ENCODE measurements at places on chromosomes 3 and 15.

GRCh38 chr3:29463304-29463703 lies 182.4 kb downstream of the RBMS3 start:
- DNase-seq: no peak

GRCh38 chr15:94265009-94265408 lies 33.6 kb downstream of the MCTP2 start:
- no peak for DNase-seq

DNA sequence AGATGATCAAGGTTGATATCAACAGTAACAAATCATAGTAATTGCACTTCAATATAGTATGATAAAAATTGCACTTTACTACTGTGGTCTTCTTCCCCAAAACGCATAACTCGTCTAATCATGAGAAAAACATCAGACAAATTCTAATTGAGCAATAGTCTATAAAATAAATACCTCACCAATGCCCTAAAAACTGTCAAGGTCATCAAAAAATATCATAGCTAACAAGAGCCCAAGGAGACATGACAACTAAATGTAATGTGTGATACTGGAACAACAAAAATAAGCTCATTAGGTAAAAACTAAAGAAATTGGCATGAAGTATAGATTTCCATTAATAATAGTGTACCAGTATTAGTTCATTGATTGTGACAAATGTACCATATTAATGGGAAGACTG lies 85.6 kb upstream of the LRRC3B start:
- no peak for DNase-seq

- peak; percentile 89 for DNase-seq
These were observed 5.0 kb downstream of the GATA2 start for GRCh38 chr3:128487813-128488635.

GRCh38 chr3:171970301-171970788 lies 69.0 kb upstream of the FNDC3B start:
- no peak for DNase-seq

DNA sequence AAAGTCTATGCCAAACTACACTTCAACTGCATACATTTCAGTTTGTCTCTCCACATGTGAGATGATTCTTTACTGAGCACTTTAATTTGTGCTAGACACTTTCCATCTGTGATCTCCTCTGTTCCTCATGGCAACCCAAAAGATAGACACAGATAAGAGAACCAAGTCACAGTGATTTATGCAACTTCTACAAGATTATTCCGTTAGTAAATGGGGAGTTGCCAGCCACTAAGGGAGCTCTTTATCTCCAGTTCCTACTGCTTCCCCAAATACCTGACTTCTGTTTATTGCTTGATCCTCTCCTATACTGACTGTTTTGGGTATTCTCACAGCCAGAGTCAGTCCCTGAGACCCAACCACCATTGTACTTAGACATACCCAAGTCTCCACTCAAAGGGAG lies 24.1 kb upstream of the AKAP13 start:
- no peak for DNase-seq

GRCh38 chr15:79922512-79923078 lies 25.8 kb upstream of the MTHFS start:
- peak; percentile 0 for DNase-seq

DNA sequence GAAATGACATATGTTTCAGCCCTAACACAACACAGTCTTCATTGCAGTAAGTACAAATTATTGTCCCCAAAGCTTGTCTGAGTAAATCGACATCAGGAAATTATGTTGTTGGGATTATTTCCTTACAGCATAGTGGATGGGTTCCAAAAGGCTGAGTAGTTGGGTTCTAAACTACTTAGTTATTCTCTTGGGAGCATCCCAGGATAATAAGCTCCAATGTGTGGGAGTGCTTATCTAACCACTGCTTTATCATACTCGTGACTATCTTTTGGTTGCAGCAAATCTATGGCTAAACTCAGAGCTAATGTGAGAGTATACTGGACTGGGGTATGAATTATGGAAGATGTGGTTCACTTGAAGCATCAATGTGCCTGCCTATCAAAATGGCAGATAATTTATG lies 128.5 kb downstream of the RBMS3 start:
- DNase-seq: no peak

GRCh38 chr3:191087391-191087790 lies 111.7 kb upstream of the OSTN start:
- DNase-seq: no peak

GRCh38 chr3:195270817-195271409 lies at the start of gene XXYLT1:
XXYLT1 (minus strand) TSS chr3:195271159; CDS start chr3:195271058, 101 bp downstream.
- DNase-seq: peak; percentile 92

- no peak for DNase-seq
These were observed 156.8 kb upstream of the UBE2E1 start for GRCh38 chr3:23648996-23649395.

- DNase-seq: no peak
These were observed 56.6 kb downstream of the MESD start for GRCh38 chr15:80932989-80933388.

GRCh38 chr3:127441764-127442163 lies 148.8 kb downstream of the TPRA1 start:
- DNase-seq: no peak

DNA sequence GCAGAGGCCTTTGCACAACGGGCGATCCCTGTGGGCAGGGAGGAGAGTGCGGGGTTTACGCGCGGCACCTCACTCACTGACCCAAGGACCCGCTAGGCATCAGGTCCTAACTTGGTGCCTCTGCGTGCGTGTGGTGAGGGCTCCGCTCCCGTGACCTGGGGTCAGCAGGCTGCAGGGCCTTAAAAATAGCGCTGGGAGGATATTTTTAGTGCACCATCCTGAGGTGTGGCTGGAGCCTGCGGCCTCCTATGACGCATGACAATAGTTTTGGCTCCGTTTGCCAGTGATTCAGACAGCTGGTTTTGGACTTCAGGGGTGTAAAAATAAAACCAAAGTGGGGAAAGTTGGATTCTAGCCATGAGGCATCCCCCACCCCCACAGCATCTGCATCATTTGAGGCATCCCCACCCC lies 139.0 kb downstream of the FAM43A start:
- no peak for DNase-seq

- DNase-seq: no peak
These were observed 93.5 kb downstream of the WDR72 start for GRCh38 chr15:53665930-53666329.

DNA sequence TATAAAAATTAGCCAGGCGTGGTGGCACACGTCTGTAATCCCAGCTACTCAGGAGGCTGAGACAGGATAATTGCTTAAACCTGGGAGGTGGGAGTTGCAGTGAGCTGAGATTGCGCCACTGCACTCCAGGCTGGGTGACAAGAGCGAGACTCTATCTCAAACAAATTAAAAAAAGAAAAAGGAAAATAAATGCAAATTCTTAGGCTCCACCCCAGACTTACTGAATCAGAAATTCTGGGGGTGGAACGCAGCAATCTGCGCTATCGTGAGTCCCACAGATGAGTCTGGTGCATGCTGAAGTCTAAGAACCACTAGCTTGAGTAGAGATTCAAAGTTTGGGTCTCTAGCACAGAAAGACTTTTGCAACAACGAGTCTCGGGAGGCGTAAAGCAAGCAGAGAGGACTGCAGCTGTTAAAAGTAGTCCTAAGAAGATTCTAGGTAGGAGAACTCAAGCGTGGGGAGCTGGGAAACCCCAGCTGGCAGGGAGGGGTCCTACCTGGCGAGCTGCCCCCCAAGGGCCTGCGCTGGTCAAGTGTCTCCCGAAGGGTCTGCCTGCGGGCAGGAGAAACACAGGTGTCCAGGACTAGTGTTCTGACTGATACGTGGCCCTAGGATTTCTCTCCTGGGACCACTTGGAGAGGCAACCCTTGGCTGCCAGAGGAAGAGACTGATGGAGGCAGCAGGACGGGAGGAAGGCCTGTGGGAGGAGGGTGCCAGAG lies 21.9 kb downstream of the CEP19 start:
- DNase-seq: no peak

DNA sequence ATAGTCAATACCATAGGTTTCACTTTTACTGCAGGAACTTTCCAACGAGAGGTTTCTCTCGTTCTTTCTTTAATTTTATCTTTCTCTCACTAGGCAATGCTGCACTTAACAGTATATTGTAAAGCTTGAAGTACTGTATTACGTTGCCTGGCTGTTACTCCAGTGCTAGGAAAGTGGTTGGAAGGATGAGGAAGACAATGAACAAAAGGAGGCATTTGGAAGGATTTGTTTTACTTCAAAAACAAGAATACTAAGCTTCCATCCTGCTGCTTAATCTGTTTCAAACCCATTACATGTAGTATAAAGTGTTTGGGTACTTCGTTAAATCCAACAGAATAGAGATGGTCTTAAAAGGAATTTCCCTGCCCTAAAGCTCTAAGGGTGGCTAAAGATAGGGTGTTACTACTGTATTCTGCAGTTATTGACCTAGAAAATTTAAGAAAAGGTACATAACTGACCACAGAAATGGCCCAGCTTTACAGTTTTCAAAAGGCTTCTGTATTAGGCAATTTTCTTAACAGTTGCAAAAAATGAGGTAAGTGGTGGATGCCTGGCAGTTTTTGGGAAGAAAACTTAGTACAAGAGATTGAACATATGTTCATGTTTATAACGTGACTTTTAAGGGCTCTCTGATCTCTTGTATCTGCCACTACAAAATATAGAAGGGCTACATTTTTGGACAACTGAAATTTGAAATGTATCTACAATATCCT lies 785 bp upstream of the IFT57 start:
- DNase-seq: no peak

GRCh38 chr3:147412917-147413685 lies 3.9 kb downstream of the ZIC1 start:
- no peak for DNase-seq
